ENCODE measurements at places on chromosomes 11 and 22.

DNA sequence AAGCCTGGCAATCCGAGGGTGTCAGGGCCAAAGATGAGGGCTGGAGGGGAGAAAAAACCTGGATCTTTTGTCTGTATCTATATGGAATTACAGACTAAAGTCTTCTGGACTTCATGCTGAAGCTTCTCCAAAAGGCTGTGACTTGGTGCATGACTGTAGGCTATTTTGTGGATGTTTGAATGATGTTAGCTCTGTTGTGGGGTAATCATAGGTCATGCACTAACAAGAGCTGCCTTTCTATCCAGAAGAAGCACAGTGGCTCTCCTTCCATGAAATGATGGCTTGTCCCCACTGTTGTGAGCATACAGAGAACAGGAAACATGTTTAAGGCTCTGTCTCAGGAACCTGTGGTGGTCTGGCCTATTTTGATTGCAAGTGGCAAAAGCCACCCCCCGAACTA lies 263.3 kb upstream of the PLET1 start:
- DNase-seq: no peak

DNA sequence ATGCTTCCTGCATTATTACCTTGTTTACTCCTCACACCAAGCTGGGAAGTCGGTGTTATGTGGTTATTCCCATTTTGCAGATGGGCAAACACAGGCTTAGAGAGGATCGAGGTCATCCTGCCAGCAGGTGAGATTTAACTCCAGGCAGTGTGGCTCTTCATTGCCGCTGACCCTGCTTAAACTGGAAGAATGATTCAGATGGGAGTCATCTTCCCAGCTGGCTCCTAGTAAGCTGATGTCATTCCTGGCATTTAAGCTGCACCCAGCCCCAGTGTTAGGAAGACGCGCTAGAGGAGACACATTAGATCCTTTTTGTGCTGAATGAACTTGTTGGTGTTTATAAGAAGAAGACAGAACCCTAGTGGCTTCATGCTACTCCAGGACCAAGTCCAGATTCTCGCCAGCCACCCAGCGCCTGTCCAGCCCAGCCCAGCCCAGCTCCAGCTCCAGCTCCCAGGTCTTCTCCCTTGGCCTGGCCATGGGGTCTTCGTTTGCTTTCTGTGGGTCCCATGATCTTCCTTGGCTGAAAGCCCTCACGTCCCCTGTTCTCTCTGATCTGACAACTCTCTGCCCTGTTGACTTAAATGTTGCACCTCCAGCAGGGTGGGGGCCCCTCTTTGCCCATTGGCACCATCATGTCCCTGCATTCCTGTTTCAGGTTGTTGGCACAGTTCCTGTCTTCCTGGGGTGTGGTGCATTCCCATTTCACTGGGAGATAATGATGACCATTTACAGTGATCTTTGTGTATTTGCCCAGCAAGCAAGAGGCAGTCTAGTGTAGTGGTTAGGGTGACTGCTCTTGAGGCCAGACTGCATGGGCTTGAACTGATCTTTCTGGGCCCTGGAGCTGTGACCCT lies 13.6 kb downstream of the PARVB start:
- DNase-seq: no peak

GRCh38 chr11:116062490-116063171 lies 558.4 kb upstream of the CADM1 start:
- DNase-seq: no peak

DNA sequence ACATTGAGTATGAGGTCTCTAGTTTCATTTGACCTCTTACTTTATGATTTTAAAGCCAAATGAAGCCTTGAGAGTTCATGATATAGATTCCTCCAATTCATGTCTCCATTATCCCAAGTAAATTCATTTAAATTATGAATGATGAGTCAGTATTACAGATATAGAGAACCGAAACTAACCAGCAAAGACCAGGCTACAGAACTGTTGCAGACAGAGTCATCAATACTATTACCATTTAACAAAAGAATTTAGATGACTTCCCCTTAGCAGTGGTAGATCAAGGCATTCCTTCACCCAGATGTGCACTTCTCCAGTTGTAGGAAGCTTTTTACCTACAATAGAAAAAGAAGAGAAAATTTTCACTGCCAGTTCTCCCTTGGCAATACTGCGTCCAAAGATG lies 11.8 kb upstream of the CCDC89 start:
- DNase-seq: no peak

GRCh38 chr11:35151241-35151640 lies 12.3 kb downstream of the CD44 start:
- no peak for DNase-seq

GRCh38 chr22:40950962-40951794 lies at the start of gene RBX1:
RBX1 (plus strand) TSS chr22:40951378; CDS start chr22:40951399, 21 bp downstream.
- DNase-seq: peak; percentile 94

GRCh38 chr11:57466680-57467079 lies 6.4 kb downstream of the RTN4RL2 start:
- DNase-seq: no peak

DNA sequence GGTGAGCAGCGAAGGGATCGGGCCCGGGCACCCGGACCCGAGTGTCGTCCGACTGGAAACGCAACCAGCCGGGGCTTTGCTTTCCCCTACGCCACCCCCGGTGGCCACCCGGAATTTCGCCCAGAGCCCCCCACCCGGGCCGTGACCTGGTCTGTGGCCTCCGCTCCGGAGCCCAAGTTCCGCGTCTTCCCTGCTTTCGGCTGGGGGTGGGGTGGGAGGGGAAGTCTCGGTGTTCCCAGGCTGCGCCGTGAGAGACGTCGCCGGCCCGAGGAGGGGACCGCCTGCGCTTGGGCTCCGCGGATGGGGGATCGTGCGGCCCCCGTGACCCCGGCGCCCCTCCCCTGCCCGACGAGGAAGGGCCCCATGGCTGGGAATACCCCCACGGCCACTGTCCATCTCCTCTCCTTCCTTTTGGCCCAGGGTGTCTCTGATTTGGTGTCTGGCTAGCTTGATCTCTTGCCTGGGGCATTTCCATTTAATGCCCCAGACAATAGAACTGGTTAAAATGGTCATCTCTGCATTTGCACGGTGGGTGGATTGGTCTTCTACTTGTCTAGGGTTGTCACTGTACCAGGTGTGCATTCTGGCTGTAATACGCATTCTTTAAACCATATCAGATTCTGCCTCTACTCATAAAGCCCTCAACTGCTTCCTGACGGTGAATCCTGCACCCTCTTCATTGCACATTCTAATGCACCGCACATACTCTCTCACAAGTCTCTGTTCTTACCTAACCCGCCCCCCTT lies 789 bp downstream of the SIK2 start:
- no peak for DNase-seq

- DNase-seq: no peak
Measured at GRCh38 chr22:19577422-19577966, 53.3 kb upstream of the CLDN5 start.

GRCh38 chr11:111403051-111403726 lies 24.1 kb upstream of the POU2AF1 start:
- DNase-seq: no peak

DNA sequence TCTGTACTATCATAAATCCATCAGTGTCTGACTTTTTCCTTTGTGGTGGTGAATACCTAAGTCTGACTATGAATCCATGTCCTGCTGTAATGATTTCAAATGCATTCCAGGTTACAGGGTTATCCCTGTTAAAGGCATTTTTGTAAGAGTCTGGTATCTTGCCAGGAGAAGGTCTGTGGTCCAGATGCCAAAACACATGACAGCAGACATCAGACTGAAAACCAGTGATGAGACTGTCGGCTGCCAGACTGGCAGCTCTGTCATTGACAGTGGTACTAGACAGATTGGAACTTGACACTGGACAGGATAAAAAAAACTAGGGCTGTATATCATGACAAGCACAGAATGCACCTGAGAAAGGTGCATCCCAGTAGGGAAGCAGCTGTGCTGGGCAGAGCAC lies 301.8 kb upstream of the FAT3 start:
- no peak for DNase-seq

DNA sequence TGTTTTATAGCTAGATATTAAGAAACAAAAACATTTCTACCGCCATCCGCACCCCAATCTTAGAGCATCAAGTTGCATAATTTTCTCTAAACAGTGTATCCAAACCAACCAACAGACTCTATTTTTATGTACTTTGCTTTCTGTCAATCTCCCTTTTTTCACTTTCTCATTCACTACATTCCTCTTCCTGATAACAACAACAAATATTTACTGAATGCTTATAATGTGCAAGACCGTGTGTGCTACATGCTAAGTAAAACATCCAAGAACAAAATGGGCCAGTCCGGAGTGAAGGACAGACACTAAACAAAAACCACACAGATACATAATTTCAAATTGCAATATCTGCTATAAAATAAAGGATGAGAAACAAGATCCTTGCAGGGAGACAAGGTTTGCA lies 38.6 kb upstream of the SOX6 start:
- DNase-seq: no peak

DNA sequence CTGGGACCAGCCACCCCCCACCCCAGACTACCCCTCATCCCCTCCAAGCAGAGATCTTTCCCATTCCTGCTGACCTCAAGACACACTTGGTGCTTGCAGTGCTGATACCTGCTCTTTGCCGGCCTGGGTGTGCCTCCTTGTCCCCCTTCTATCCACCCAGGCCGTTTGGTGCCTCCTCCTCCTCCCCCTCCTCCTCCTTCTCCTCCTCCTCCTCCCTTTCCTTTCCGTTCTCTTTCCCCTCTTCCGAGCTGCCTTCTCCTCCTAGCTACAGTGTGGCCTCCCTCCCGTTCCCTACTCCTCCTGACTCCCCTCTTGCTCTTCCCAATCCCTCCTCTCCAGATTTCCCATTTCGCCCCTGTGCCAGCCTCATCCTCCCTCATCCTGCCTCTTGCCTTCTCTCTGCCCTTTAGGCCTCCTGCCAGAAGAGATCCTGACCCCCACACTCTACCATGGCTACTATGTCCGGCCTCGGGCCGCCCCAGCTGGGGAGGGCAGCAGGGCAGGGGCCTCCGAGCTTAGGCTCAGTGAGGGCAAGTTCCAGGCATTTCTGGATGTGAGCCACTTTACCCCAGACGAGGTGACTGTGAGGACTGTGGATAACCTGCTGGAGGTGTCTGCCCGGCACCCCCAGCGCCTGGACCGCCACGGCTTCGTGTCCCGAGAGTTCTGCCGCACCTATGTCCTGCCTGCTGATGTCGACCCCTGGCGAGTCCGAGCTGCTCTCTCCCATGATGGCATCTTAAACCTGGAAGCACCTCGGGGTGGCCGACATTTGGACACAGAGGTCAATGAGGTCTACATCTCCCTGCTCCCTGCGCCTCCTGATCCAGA lies 712 bp downstream of the HSPB2 start:
- no peak for DNase-seq

DNA sequence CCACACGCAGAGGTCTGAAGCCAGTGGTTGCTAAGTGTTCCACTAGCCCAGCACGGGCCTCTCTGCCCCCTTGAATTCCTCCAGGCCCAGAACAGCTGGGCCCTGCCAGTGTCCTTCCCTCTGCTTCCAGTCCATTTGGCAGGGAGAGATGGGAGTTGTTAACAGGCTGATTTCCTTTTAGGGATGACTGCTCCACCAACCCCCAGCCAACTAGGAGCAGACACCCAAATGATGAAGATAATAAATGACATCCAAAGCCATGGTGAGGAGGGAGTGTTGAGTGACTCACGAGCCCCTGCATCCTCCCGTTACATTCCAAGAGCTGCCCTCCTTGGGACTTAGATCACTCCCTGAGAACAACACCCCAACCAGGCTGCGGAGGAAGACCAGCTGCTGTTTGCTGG lies 20.6 kb downstream of the PARVA start:
- no peak for DNase-seq

DNA sequence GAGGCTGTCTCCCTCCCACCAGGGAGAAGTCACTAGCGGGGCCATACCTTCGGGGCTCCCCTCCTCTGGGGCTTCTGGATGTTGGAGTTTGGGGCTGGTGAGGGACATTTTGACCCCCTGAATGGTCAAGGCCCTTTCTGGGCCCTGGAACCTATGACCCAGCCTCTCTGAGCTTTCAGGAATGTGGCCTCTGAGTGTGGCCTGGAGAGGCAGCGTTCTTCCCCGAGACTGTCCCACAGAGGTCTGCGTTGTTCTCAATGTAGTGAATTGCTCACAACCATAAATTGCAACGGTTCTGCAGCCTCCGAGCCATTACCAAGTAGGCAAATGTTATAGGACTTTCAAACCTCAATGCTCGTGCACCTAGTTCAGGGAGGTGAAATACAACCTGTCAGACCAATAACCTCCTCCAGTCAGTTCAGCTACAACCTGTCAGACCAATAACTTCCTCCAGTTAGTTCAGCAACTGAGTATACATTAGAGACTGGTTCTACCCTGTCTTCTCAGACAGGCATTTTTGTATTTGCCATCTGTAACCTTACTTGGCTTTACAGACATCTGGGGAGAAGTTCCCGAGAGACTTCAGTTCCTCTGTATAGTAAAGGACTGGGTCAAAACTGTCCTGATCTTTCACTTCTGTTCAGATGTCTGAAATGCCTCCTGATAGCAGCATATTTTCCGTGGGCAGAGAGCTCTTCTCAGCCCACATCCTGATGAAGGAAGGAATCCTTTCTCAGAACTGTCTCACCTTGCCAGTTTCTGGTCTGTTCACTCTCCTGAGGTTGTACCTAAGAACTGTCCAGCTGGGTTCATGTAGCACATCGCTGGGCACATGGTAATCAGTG lies 34.2 kb downstream of the MICAL2 start:
- DNase-seq: no peak

GRCh38 chr11:120702656-120703055 lies 191.1 kb downstream of the GRIK4 start:
- DNase-seq: no peak

DNA sequence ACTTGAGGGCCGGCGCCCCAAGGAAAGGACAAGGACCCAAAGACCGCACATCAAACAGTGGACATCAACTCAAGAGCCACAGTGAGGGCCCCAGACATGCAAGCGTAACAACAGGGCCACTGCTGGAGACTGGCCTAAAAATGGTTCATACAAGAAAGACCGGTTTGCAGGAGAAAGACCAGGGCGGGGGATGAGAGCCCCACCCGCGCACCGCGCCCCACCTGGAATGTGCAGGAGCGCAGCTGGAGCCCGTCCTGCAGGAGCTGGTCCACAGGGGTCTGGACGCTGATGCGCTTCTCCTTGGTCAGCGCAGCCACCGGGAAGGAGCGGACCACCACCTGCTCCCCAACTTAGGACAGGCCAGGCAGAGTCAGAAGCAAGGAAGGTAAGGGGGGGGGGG lies 13.9 kb downstream of the SBF1 start:
- DNase-seq: no peak

GRCh38 chr11:91625495-91625894 lies 599.1 kb upstream of the FAT3 start:
- DNase-seq: no peak

GRCh38 chr11:73227571-73228211 lies 9.6 kb downstream of the P2RY2 start:
- DNase-seq: no peak

DNA sequence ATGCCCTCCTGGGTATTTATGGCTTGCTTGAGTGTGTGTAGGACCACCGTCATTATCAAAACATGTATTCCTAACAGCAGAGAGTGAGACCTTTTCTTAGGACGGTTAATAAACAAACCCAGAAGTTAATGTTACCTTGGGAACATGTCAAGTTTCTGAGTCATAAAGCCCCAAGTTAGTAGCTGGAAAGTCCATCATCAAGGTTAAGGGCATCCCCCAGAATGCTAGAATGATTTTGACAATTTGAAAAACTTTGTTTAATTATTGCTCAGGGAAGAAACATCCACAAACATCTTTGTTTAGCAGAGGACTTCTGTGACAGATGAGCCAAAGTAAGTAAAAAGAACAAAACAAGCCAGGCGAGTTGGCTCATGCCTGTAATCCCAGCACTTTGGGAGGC lies 20.0 kb downstream of the CAVIN3 start:
- DNase-seq: no peak

- DNase-seq: no peak
Measured at GRCh38 chr22:37148031-37148651, 1.6 kb downstream of the IL2RB start.

GRCh38 chr11:30861064-30861463 lies 274.9 kb upstream of the MPPED2 start:
- no peak for DNase-seq
